ENCODE measurements at places on chromosomes 2 and 18.

- DNase-seq: no peak
These were observed 5.7 kb downstream of the AMER3 start for GRCh38 chr2:130760754-130761751.

DNA sequence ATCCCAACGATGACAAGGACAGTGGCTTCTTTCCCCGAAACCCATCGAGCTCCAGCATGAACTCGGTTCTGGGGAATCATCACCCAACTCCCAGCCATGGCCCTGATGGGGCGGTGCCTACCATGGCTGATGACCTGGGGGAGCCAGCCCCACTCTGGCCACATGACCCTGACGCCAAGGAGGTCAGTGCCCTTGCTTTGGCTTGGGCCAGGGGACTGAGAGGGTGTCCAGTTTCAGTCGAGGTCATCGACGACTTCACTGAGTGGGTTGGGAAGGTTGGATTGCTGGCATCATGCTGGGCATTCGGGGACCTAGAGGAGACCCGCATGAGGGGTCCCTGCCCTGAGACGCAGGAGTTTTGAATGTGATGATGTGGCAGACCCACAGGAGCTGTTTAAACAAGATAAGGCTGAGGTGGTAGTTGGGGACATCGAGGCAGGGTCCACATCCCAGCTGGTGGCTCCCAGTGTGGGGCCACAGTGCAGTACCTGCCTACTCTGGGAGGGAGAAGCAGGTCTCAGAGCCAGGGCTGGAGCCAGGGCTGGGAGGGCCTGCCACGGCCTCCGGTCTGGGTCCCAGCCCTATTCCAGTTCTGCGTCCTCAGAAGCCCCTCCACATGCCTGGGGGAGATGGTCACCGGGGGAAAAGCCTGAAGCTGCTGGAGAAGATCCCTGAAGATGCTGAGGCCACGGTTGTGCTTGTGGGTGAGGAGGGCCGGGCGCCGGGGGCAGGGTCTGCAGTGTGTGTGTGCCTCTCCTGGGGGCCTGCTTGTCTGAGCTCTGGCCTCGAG, 6.0 kb downstream of the SLC4A3 start:
- no peak for DNase-seq

DNA sequence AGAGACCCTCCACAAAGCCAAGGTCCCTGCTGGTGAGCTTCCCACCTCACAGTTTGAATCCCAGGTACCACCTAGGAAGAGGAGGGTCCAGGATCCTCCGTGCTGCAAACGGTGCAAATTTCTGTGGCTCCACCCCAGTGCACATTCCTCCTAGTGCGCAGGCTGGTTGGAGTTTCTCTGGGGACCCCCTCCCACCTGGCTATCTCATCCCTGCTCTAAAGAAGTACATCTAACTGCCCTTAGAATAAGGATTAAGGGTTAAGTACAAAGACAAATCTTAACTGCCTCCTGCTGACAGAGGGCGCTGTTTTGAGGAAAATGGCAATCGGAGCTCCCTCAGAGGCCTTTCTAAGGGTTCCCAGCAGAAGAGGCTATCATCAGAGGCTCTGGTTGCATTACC, 109.6 kb upstream of the FSIP2 start:
- DNase-seq: no peak

DNA sequence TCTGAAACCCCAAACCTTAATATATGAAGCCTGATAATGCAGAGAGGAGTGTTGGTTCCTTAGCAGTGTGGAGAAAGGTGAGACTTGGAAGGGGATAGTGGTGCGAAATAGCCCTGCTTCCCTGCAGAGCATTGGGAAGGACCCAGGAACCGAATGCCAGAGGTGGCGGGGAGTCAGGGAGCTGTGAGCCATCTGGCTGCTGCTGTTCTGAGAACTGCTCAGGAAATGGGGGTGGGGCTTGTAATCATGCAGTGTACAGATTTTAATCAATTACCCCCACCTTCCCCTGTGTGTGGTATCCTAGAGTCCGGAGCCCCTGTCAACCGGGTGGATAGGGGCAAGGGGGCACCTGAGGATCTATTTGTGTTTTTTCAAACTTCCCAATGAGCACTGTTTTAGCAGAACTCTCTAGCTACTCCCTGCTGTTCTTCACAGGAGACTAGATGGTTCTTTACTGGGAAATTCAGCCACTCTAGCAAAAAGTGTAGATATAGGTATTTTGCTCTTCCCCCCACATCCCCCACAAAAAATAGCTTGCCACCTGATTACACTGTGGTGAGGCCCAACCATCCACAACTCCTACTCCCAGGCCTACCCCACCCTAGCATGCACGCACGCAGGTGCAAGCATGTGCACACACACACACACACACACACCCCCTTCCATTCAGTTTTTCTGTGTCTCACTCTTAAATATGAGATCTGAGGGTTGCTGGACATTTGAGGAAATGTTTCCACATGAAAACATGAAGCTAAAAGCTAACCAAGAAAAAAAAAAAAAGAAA, 30.1 kb upstream of the MBOAT2 start:
- no peak for DNase-seq

- DNase-seq: no peak
These were observed 197.5 kb upstream of the NRP2 start for GRCh38 chr2:205484764-205485163.

DNA sequence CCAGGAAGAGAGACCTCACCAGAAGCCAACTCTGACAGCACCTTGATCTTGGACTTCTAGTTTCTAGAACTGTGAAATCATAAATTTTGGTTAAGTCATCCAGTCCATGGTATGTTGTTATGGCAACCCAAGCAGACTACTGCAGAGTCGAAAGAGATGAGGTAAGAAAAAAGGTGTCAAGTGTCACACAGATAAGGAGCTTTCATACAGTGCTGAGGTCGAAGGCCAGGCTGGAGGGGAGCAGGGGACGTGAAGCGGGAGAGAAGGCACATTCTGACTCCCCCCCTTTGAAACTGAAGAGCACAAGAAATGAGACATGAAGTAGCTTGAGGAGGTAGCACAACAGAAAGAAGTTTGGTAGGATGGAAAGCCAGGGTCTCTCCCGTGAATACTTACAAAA, 110.4 kb downstream of the ALK start:
- no peak for DNase-seq

- no peak for DNase-seq
These were observed 30.9 kb downstream of the PLCL1 start for GRCh38 chr2:197835293-197835692.

DNA sequence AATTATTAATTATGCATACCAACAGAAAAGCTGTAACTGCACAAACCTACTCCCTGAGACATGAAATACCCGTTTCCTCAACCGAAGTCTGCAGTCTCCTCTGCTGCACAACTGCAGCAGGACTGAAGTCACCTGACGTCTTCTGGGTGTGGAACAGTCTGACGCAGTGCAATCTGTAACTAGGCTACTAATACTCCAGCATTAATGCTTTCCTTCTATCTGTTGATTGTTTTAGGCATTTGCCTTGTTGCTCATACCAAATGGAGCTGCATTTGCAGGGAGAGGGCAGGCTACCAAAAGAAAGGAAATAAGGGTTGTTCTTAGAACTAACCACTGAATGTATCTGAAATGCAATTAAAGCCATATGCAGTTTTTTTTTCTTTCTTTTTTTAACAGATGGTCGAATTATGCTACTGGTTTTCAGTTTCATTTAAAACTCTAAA, 40.1 kb downstream of the RTN4 start:
- peak; percentile 52 for DNase-seq

DNA sequence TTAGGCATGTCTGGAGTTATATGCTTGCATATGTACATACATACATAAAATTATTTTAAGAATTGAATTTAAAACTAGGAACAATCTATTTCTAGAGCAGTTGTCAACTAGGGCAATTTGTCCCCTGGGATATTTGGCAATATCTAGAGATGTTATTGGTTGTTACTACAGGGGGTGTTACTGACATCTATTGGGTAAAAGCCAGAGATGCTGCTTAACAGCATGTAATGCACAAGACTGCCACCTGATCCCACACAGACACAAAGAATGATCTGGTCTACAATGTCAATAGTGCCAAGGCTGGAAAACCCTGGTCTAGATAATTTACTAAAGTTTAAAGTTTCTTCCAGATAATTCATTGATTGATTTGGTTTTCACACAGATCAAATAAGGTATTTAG, 185.3 kb downstream of the NYAP2 start:
- peak; percentile 74 for DNase-seq

GRCh38 chr2:240427729-240428128, 7.7 kb upstream of the GPC1 start:
- DNase-seq: no peak

DNA sequence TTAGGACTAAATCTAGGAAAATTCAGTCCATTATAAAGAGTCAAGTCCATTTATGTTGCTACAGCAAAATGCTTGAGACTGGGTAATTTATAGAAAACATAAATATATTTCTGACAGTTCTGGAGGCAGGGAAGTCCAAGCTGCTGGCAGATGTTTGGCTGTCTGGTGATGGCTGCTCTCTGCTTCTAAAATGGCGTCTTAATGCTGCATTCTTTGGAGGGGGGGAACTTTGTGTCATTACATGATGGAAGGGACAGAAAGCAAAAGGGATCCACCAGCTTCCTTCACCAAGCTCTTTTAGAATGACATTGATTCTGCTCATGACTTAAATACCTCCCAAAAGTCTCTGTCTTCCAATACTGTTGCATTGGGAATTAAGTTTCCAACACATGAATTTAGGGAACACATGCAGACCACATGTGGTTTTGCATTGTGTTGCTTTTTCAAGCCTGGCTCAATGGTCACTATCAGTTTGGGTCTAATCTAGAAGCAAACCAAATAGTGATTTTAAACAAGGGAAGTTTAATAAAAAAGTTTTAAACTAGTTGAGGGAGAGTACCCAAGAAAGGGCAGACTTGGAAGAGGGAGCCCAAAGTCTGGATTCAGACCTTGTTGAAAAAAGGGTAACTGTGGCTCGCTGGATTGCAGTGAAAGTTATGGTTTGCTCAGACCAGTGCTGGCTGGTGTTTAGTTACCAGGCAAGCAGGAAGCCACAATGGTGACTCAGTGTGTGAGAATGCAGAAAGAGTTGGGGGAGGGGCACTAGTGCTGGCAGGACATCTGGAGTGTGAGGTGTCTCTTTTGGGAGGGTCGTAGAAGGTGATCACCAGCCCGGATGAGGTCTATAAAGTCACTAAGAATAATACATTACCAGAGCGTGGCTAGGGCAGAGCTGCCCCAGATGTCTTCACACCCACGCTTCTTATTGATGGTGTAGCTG, 30.8 kb downstream of the C18orf54 start:
- no peak for DNase-seq

DNA sequence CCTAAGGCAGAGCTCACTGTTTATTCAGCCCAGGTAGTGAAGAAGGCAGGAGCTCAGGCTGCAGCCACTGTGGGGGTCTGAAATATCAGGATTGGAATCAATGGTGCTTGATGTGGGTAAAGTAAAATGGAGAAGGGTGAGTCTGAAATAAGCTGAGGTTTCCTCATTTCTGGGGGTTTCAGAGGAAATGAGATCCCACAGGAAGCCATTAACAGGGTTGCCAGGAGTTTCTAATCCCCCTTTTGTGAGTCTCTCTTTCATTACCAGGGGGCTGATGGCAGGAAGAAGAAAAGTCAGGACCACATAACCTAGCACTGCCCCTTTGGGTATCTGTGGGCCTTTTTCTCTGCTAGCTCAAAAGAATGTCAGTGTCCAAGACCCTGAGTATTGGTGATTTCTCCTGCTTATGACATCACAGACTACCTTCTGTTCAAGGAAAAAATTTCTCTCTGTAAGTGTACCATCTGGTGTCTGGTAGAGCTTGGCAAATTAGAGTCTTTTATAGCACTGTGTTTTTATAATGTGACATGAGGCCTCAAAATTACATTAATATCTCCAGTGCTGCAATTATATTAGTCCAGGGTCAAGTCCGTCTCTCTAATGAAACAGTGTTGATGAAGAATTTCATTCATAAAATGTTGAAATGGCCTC, 56.0 kb downstream of the LBH start:
- no peak for DNase-seq

GRCh38 chr2:187299122-187299906, 148.7 kb downstream of the CALCRL start:
- no peak for DNase-seq

DNA sequence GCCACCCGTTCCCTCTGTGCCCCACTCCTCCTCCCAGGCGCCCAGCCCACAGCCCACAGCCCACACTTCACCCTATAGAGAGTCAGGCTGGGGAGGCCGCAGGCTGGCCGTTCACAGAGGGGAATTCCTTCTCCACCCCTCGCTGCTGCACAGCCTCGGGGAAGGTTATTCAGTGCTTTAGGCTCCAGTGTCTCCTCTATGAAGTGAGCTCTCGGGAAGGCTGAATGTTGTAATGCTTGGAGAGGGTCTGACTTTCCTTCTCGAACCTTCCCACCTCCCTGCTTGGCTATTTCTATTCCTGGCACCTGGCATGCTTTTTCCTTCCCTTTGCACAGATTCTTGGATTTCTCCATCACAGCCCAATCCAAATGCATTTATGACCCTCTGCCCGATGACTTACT, 62.5 kb upstream of the SMAD7 start:
- DNase-seq: no peak

DNA sequence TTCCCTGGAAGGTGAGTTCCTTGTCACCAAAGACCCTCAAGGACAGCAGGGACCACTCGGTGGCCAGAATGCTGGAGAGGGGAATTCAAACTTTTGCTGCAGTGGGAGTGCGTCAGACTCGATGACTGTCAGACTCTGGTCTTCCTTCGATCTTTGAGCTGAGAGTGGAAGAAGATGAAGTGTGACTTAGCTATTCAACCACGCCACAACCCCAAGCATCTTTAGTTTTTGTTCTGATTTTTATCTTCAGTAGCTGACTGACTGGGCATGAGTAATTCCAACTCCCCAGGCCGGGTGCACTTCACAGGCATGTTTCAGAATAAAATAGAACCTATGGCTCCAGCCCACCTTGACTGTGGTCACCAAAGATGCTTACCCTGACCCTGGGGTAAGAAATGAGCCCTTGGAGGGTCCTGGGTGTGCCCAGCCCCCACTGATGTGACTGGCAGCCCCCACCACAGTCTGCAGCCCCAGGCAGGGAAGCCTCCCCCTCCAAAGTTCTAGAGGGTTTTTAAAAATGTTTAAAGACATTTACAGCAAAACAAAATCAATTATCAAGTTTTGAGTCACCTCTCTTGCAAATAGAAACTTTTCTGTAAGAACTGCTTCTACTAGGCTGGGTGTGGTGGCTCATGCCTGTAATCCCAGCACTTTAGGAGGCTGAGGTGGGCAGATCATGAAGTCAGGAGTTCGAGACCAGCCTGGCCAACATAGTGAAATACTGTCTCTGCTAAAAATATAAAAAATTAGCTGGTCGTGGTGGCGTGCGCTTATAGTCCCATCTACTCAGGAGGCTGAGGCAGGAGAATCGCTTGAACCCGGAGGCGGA, 24.9 kb upstream of the YWHAQ start:
- DNase-seq: no peak
